Heart right ventricle (tissue), 16 donors: ENCODE measurements at places on chromosomes 4 and X. TPM values are rescaled to one million over a fixed set of nuclear protein-coding genes. Genes with fewer than 3 reads are reported as not detected.

Gene HSFX3
- total RNA-seq = 0.21 TPM

Gene RPA4
- total RNA-seq = not detected

Gene WDR17
- 0.34 TPM for total RNA-seq

Gene UGT2B7
- total RNA-seq = not detected

Gene CYBB
- total RNA-seq = 31.0 TPM

Gene KIAA1210
- 0.04 TPM for total RNA-seq

Gene OPRPN
- not detected for total RNA-seq

Gene POU3F4
- not detected for total RNA-seq

Gene TMEM156
- total RNA-seq = 1.1 TPM

Gene HPGD
- 1.8 TPM for total RNA-seq

Gene SMARCA1
- 34.0 TPM for total RNA-seq

Gene TEX13C
- total RNA-seq = not detected

Gene STS
- total RNA-seq = 7.3 TPM

Gene BEND2
- total RNA-seq = not detected

Gene PDE5A
- total RNA-seq = 6.5 TPM

Gene CTAG1B
- not detected for total RNA-seq

Gene DCLK2
- total RNA-seq = 17.1 TPM

Gene KCND1
- 0.31 TPM for total RNA-seq

Gene SCML2
- total RNA-seq = 1.6 TPM

Gene RAB40A
- 0.15 TPM for total RNA-seq

Gene DTHD1
- not detected for total RNA-seq

Gene NHS
- total RNA-seq = 1.4 TPM

Gene RASSF6
- total RNA-seq = 0.06 TPM

Gene ZDHHC9
- total RNA-seq = 8.5 TPM

Gene NSDHL
- total RNA-seq = 16.1 TPM

Gene HTR2C
- total RNA-seq = not detected

Gene PRR32
- total RNA-seq = not detected

Gene ZAR1
- total RNA-seq = not detected

Gene TMEM255A
- 0.45 TPM for total RNA-seq
